Right renal cortex interstitium (tissue), 3 donors: ENCODE measurements at places on chromosomes 3 and 15. TPM values are rescaled to one million over a fixed set of nuclear protein-coding genes. Genes with fewer than 3 reads are reported as not detected.

- no peak for DNase-seq
These were observed 39.1 kb downstream of the NIPA2 start for GRCh38 chr15:22877607-22878006.

DNA sequence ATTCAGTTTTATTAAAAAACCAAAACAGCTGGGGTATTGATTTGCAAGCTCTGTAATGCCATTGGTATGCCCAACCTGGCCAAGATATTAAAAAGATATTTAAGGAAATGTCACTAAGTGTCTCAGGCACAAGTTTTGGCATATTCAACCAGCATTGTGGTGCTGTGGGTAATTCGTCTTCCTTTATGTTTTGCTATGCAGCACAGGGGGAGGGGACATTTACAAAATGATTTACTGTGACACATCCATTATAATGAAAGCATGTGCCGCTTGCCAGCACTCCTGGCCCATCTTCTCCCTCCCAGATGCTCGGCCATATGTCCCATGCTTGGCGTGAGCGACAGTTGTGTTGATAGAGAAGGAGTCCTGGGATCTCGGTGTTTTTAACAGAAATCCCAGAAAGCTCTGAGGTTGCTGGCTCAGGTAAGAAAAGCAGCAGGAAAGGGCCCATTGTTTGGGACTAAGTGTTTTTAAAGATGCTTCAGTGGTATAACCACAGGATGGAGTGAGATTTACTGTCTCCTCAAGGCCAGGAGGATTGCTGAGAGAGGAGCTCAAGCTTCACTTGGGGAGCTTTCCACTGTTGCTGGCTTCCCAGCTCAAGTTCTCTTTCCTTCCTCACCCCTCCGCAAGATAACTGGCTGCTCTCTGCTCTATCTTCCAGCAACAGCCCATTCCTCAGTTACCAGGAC is 158.2 kb upstream of the TSC22D2 start:
- no peak for DNase-seq

DNA sequence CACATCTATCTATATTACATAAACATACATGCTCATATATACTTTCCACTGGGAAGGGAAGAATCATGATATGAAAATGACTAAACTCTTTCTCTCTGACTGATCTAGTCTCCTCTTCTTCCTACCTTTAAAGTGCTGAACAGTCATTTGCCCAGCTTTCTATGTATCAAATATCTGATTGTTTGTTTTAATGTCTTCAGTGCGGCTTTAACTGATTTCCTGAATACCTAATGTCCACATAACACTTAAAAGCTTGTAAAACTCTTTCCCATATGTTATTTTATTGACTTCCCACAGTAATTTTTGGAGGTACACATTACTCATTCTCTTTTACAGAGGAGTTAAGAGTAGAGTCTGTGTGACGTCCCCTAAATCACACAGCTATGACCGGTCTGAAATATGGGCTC is 28.2 kb downstream of the CPOX start:
- no peak for DNase-seq

GRCh38 chr3:128041344-128041743 is 10.9 kb upstream of the SEC61A1 start:
- no peak for DNase-seq

DNA sequence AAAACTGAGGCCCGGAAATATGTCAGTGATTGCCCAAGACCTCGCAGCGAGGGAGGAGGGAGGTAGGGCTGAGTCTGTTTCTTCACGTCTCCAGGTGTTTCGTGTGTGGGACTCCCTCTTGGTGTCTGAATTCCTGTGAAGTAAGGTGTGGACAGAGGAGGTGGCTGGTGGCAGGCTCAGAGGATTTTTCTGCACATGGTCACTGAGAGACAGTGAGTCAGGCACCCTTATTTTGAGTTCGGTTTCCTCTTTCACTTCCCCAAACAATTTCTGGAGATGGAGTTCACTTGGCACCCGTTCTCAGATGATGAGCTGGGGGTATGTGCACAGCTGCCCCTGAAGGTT is 46.3 kb upstream of the VPS8 start:
- no peak for DNase-seq

- DNase-seq: no peak
These were observed 440.7 kb upstream of the KCNMB2 start for GRCh38 chr3:178095522-178095921.

- DNase-seq: no peak
These were observed 258.3 kb upstream of the ICE2 start for GRCh38 chr15:60737217-60737616.

GRCh38 chr3:141412087-141412935 is 44.0 kb downstream of the ZBTB38 start:
- DNase-seq: no peak

- DNase-seq: no peak
These were observed 205.9 kb upstream of the IGF1R start for GRCh38 chr15:98442379-98442833.

Gene TM4SF18
- 31.3 TPM for polyA plus RNA-seq

Gene TLR9
- not detected for polyA plus RNA-seq

Gene SLC15A2
- polyA plus RNA-seq: 13.6 TPM

Gene GOLGA8N
- polyA plus RNA-seq: 16.9 TPM
